ENCODE measurements at places on chromosomes 13 and 19.
A peak's percentile ranks its signal among the peaks of the same experiment; 100 is the strongest.

DNA sequence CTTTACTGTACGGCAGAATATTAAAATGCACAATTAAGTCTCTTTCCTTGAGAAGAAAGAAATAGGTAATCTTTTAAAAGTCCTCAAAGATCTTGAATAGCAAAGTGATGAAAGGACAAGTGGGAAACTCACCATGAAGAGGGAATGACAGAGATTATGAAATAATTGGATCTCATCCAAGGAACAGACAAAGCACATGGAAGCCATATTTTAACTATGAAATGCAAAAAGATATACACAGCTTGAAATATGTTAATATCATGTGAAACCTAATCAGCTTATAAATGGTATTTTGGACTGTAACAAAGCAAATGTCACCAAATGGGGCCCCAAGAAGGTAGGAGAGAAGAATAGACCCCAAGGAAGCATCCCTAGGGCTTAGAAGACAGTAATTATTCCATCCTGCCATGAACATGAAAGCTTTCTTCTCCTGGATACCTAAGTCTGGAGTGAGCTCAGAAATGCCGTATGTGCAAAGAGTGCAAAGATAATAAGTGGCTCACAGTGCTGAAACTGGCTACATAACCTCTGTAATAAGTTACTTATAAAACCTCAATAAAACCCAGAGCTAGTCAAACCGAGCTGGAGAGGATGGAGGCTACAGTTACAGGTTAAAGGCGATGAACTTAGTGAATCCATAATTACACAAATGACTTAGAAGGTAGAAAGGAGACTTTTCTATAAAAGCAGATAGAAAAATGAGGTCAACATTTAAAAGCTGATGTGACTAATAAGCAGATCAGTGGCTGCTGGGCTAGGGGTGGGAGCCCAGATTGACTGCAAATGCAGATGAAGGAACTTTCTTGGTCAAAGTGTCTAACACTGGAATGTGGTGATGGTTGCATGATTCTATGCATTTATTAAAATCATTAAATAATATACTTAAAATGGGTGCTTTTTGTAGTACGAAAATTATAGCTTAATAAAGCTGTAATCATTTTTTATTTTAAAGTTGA lies 34.4 kb downstream of the DCLK1 start:
- DNase-seq = no peak

DNA sequence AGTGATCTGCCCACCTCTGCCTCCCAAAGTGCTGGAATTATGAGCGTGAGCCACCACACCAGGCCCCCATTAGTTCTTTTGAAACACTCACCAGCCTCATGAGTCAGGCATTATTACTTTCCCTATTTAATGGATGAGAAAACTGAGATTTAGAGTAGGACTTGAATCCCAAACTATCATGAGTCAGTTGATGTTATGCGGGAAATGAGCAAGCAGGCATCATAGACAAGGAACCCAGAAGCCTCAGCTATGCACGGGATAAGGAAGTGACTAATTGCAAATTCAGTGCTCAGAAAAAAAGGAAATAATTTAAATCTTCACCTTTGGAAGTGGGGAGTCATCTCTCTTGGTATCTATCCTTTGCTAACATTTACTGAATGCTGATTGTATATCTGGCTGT lies 217.5 kb downstream of the ABCC4 start:
- DNase-seq = no peak

- no peak for DNase-seq
Measured at GRCh38 chr13:110758195-110758805, 44.8 kb downstream of the ING1 start.

DNA sequence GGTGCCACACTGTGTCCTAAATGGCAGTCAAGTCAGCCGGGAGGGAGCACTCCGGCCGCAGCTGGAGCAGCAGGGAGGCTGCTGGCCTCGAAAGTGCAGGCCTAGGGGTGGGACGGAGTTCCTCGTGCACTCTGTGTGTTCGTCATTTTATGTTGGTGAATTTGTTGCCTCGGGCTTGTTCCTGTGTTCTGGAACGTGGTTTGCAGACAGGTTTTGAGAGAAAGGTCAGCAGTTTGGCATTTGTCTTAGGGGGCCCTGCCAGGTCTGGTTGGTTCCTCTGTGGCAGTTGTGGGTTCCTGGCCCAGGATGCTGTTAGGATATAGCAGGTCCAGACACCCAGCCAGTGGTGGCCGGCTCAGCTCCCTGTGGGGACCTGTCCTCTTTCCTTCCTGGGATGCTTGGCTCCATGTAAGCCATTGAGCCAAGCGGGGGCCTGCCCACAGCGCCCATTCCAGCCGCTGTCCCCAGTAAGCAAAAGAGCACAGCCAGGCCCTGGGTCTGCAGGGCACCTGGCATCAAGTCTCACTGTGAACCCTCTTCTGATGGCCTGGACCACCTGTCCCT lies 30.0 kb downstream of the MPHOSPH8 start:
- no peak for DNase-seq

DNA sequence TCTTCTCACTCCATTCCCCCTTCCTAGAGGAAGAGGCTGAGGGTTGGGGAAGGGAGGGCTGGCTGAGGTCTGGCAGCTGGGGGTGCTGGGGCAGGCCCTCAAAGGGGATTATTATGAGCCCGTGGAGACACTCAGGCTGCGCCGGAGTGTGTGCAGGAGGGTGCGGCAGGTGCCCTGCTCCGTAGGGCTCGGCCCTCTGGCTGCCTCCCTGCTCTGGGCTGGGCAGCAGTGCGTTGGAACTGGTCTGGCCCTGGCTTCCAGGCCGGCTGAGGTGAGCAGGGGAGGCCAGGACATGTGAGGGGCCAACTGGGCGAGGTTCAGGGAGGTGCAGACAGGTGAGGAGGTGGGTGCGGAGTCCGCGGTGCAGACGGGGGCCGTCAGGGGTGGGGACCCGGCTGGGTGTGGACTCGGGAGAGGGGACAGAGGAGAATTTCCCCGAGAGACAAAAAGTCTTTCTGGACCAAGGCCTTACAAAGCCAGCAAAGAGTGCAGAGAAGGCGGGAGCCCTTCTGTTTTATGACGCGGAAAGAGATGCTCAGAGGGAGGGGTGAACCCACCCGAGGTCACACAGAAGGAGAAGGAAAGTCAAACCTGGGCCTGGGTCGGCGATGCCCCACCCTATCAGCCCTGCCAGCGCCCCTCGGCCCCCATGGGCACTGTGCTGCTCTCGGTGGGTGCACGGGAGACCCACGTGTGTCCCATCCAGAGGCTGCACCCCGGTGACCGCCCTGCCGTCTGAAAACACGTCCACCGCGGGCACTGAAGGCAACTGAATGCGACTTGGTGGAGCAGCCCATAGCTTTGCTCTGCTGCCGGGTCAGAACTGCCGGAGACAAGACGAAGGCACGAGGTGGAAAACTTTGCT lies 31.0 kb downstream of the PIP5K1C start:
- no peak for DNase-seq

- no peak for DNase-seq
Measured at GRCh38 chr13:90534617-90535370, 812.7 kb upstream of the MIR17HG start.

GRCh38 chr19:44890366-44891015 lies 563 bp upstream of the TOMM40 start:
- peak; percentile 100 for DNase-seq

GRCh38 chr19:33333151-33333550 lies 30.8 kb upstream of the CEBPA start:
- DNase-seq = no peak

- DNase-seq = no peak
Measured at GRCh38 chr13:73273745-73274144, 214.9 kb downstream of the KLF5 start.

DNA sequence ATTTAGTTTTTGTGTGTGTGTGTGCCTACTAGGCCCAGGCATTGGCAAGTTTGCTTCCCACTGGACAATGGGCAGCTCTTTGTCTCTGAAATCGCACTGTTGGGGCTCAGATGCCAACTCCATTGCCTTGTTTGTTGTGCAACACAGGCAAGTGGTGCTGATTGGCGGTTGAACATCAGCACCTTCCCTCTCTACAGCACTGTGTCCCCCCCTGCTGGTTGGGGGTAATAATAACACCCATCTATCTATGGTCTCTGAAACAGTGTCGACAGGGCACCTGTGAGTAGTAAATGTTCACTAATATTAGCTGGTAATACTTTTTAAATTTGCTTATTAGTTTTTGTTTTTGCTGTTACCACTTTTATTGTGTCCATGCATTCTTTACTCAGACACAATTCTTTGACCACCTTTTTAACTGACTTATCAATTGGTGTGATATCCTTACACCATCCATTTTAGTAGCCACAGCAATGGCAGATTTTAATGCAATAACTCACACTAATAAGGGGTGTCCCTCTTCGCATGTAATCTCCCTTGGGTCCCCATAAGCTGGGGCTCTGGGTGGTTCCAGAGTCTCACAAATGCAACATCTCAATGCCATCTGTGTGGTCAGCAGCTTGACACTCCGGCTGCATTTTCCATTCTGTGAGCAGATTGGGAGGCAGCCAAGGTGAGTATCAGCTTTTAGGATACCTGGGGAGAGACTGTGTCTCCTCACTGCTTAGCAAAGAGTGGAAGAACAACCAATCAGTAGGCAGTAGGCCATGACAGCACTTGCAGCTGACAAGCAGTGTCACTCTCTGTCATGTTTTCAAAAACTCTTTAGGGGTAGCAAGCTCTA lies 47.7 kb upstream of the UQCRFS1 start:
- peak; percentile 58 for DNase-seq

GRCh38 chr19:43466793-43467192 lies 1.4 kb upstream of the LYPD3 start:
- no peak for DNase-seq

DNA sequence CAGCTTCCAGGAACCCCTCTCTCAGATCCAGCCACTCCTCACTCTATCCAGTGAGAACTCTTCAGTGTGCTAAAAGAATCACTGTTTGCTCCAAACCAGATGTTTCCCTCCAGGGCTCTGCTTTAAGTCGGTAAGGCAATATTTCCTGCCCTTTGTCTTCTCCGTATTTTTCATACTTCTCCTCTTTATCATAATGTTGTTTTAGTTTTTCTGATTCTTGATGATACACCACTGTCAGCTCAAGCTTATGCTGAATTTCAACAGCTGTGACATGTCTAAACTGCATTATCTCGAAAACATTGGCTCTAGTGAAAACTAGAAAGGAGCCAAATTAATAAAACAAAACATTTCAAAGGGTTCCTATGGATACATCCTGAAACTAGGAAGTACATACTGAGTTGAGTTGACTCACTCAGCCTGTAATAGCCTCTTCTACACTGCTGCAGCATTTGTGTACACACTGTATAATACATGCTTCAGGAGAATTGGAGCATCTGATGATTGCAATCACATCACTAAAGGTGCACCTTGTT lies 39.8 kb downstream of the GPR180 start:
- no peak for DNase-seq

GRCh38 chr13:114038211-114038613 lies 64.3 kb upstream of the C13orf46 start:
- no peak for DNase-seq

GRCh38 chr19:11570039-11570462 lies 7.4 kb downstream of the ACP5 start:
- DNase-seq = no peak

DNA sequence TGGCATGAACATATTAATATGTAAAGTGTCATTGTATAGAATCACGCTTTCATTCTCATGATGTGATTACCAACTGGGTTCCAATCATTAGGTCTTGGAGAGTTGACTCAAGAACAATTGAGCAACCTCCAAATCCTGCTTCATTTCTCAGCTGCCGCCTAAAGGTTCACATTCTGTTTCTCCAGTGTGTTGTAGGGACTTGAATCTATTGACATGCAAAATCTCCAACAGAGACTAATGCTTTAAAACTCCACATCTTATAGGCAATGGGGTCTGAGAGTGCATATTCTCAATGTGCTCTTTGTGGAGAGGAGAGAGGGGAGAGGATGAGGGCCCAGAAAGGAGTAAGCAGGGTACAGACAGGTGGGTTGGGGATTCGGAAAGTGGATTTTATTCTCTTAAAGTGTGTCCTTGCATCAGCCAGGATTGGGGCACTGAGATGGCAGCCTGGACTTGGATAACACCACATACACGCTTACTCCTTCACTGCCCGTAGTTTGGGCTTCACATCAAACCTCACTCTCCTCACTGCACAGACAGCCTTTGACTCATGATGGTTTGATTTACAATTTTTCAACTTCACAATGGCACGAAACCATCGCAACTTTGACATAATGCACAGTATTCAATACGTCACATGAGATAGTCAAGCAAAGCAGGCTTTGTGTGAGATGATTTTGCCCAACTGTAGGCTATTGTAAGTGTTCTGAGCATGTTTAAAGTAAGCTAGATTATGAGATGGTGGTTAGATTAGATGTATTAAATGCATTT lies 241.3 kb upstream of the IRS2 start:
- no peak for DNase-seq

DNA sequence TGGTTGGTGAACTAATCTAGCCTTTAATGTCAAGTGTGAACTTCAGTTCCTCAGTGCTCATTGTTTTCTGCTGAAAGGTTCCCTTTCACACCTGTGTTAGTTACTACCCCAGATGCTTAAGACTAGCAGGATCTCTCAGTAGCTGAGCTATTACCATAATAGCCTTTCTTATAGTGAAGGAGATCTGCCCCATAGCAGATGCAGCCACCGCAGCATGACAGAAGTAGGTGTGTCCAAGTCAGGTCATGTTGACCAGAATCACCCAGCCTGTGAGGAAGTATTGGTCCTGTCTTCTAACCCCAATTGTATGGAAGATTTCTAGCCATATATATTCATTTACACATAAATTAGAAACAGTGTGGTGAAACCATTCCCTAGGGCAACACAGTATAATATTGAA lies 37.3 kb downstream of the ZAR1L start:
- DNase-seq = no peak

GRCh38 chr19:31303262-31303815 lies 45.9 kb downstream of the TSHZ3 start:
- no peak for DNase-seq

DNA sequence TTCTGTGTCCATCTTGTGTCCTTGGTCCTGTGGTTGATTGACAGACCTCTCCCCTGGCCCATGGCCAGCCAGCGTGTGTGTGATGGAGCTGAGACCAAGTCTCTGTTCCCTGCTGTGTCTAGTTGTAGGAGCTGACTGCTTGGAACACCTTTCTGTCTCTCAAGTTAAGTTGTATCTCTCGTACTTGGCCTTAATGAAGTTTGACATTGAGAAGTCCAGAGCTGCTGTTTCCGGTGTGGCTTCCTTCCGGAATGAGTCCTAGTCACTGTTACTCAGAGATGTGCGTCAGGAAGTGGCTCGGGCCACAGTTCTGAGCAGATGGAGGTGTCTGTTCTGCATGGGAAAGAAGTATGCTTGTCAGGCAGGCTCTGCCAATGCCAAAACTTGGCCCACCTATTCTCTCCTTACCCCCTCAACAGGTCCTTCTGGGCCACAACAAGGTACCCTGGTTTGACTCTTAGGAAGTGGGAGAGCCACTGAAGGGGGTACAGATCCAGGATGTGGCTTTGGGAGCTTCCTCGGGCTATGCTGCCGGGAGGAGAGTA lies 54.3 kb downstream of the GATAD2A start:
- DNase-seq = peak; percentile 69

DNA sequence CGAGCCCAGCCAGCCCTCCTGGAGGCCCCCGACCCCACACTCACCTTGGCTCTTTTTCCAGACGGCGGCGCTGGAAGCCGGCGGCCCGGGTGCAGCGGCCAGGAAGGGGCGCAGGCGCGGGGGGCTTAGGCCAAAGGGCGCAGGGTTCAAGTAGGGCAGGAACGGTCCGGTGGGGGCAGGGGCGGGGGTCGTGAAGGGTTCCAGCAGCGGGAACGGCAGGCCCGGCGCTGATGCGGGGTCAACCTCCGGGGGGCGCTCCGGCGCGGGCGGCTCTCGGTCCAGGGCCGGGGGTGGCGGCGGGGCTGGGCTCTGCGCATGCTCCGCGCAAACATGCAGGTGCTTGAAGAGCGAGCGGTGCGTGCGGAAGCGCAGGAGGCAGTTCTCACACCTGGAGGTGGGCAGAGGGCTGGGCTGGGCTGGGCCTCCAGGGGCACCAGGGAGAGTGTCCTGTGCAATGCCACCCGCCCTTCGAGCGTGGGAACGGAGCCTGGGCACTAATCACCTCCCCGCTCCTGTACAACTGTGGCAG lies 2.3 kb downstream of the ZNF414 start:
- DNase-seq = no peak
